ENCODE measurements at places on chromosomes 12 and 14.

DNA sequence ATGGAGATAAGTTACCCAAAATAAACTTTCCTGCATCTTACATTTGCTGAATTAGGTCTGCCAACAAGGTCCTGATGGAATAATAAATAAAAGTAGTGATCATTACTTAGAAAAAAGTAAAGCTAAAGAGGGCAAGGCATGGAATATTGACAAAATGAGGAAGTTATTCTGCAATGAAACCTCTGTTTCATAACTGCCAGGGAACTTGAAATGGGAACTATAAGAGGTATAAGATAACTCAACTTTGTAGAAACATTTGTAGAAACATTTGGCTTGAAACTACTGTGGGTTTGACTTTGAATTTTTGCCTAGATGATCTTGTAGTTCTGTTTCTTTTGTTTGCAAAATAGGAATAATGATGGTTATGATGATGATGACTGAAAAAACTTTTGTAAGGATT, 18.7 kb upstream of the YBX3 start:
- no peak for DNase-seq
- no peaks in the 10 kb centered on the region for H3K4me1 ChIP-seq
- H3K4me3 ChIP-seq: no peak overlapping the region
- no peaks in the 10 kb centered on the region for H3K27me3 ChIP-seq
- H3K36me3 ChIP-seq: no peaks in the 10 kb centered on the region

GRCh38 chr14:94320243-94320642, 2.9 kb downstream of the SERPINA6 start:
- H3K36me3 ChIP-seq: no peaks in the 10 kb centered on the region
- no peaks in the 10 kb centered on the region for H3K4me1 ChIP-seq
- DNase-seq: no peak
- H3K27ac ChIP-seq: no peak overlapping the region

- H3K4me1 ChIP-seq: no peaks in the 10 kb centered on the region
- DNase-seq: no peak
- no peak overlapping the region for H3K4me3 ChIP-seq
- H3K27me3 ChIP-seq: no peaks in the 10 kb centered on the region
Measured at GRCh38 chr12:122139266-122139665, 34.8 kb downstream of the IL31 start.

- no peak for DNase-seq
- H3K27ac ChIP-seq: no peak overlapping the region
- H3K4me1 ChIP-seq: no peaks in the 10 kb centered on the region
- H3K27me3 ChIP-seq: no peaks in the 10 kb centered on the region
- H3K4me3 ChIP-seq: no peak overlapping the region
Measured at GRCh38 chr14:75392686-75393641, 34.9 kb upstream of the JDP2 start.

DNA sequence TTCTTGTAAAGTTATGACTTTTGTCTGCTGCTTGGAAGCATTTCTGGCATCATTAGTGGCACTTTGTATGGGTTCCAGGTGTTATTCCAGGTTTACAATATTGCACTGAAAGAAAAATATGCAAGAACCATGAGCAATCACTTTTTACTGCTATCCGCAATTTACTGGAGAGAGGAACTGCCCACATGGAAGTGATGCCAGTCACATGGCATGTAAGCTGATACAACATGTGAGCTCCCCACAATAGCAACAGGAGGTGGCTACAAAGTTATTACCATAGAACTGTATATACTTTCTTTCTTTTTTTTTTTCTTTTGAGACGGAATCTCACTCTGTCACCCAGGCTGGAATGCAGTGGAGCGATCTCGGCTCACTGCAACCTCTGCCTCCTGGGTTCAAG, 1012.1 kb downstream of the BCL11B start:
- H3K36me3 ChIP-seq: no peaks in the 10 kb centered on the region
- no peaks in the 10 kb centered on the region for H3K4me1 ChIP-seq
- H3K27me3 ChIP-seq: no peaks in the 10 kb centered on the region
- DNase-seq: no peak
- H3K27ac ChIP-seq: no peak overlapping the region

DNA sequence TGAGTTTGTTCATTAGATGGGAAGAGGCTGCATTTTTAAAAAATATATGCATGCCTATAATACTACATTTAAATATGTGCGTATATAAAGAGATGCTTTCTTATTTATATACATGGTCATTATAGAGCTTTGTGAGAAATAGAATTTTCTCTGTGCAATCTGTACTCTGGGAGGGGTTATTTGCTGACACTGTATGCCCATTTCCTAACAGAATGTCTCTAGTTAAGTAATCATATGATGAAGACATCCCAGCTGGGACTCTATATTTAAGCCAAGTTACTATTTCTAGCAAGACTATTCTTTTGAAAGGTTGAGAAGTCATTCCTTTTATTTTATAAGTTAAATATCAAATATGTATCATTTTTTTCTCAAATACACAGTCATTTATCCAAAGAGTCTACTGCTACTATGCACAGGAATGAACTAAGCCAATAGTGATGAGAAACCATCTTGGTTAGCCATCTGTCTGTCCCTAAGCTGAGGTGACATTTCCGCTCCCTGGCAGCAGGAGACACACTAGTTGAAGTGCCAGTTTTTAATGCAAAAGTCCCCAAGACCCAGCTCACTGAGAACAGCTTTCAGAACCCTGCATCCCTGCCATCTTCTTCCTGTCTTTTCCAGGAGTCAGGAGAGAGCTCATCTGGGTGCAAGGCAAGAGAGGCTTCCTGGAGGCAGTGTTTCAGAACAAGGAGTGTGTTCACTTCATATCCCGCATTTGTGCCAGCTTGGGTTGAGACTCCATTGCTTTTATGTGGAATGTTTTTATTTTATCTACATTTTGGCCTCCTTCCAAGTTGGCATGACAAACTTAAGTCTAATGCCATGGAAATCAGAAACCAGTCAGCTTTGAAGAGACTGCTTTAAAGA, 69.5 kb downstream of the TMEM132C start:
- H3K4me3 ChIP-seq: no peak overlapping the region
- no peak for DNase-seq
- no peaks in the 10 kb centered on the region for H3K27me3 ChIP-seq
- no peaks in the 10 kb centered on the region for H3K36me3 ChIP-seq
- H3K27ac ChIP-seq: no peak overlapping the region

GRCh38 chr14:49858383-49858782, 5.8 kb upstream of the NEMF start:
- no peak overlapping the region for H3K4me3 ChIP-seq
- H3K36me3 ChIP-seq: no peaks in the 10 kb centered on the region
- H3K27ac ChIP-seq: no peak overlapping the region
- no peak for DNase-seq

DNA sequence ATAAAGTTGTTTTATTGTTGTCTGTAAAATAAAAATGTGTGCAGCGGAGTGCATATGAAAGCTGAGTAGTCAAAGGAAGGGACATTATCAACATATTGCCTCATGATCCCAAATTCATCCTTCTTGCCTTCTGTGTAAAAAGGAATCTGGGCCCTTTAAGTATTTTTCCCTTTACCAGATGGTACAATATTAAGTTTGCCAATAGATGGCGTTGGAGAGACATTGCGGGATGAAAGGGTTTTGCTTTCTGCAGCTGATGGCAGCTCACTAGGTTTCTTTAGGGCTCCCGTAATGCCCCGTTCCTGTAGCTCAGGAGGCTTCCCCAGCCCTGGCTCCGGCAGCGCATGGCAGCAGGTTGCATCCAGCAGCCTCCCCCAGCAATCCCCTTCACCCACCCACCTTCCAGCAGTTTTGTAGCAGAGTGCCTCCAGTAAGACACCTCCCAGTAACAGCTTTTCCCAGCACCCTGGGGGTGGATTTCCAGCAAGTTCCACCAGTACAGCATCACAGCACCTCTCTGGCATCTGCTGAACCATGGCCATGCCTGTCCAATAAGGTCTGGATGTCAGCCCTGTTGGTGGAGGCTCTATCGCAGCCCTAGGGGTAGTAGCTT, 354.4 kb downstream of the MED13L start:
- peaks cover 11% of the 10 kb centered on the region for H3K27me3 ChIP-seq
- no peak overlapping the region for H3K4me3 ChIP-seq
- no peak for DNase-seq
- no peaks in the 10 kb centered on the region for H3K4me1 ChIP-seq
- H3K27ac ChIP-seq: no peak overlapping the region

DNA sequence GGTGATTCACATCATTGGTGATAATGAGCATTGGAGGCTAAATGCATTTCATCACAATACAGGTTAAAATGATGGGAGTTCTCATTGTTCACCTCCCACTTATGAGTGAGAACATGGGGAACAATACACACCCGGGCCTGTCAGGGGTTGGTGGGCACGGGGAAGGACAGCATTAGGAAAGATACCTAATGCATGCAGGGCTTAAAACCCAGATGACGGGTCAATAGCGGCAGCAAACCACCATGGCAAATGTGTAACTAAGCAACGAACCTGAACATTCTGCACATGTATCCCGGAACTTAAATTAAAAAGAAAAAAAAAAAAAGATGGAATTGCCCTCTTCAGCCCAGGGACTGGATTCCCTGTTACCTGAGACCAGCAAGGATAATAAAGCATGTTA, 2.3 kb upstream of the LUM start:
- no peak for DNase-seq
- H3K36me3 ChIP-seq: no peaks in the 10 kb centered on the region
- H3K4me1 ChIP-seq: no peaks in the 10 kb centered on the region

- peak overlapping the region; percentile 28 for H3K27ac ChIP-seq
- H3K27me3 ChIP-seq: peaks cover 26% of the 10 kb centered on the region
Measured at GRCh38 chr14:104968153-104968527, 10.0 kb downstream of the AHNAK2 start.

DNA sequence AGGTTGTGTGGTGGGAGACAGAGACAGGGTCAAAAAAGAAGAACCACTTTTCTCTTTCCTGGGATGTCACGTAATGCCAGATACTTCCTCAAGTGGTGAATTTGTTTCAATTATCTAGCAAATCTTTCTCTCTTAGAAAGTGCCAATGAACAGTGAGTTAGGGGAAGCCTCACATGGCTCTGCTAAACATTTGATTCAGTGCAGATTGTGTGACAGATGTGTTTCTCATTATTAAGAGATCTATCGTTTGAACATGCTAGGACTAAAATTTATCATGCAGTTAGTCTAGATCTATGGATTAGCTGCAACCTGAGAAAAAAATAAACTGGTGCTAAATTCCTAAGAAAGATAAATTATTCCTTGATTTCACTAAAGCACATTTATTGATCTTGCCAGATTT, 247.8 kb downstream of the MDGA2 start:
- DNase-seq: no peak
- H3K27ac ChIP-seq: no peak overlapping the region
- no peak overlapping the region for H3K4me3 ChIP-seq
- H3K4me1 ChIP-seq: no peaks in the 10 kb centered on the region
- no peaks in the 10 kb centered on the region for H3K27me3 ChIP-seq
- no peaks in the 10 kb centered on the region for H3K36me3 ChIP-seq

- no peak overlapping the region for H3K27ac ChIP-seq
- DNase-seq: no peak
- H3K27me3 ChIP-seq: no peaks in the 10 kb centered on the region
- H3K4me1 ChIP-seq: peaks cover 5% of the 10 kb centered on the region
- no peak overlapping the region for H3K4me3 ChIP-seq
Measured at GRCh38 chr12:120668091-120668867, 18.7 kb upstream of the MLEC start.

DNA sequence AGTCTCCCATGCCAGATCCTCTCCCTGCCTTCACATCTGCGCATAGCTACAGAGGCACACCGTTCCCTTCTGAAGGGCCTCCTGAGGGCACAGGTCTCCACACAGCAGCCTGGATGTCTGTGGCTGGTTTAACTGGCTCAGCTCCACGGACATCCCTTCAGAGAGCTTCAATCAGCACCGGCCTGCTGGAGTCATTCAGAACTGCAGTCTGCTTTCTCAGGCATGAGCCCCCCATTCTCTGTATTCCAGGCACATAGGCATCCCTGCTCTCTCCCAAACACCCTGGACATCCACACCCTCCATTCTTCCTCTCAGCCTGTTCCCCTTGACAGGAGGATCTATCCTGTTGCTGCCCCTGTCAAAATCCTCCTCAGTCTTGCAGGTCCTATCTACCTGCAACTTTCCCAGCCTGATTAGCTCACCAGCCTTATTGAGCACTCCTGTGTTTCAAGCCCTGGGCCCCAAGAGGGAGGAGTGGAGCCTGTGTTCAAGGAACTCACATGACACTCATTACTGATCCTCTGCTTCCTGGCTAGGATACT, 2.9 kb upstream of the DHRS2 start:
- H3K27me3 ChIP-seq: no peaks in the 10 kb centered on the region
- DNase-seq: no peak
- H3K27ac ChIP-seq: no peak overlapping the region
- H3K4me3 ChIP-seq: no peak overlapping the region
- H3K4me1 ChIP-seq: no peaks in the 10 kb centered on the region
- no peaks in the 10 kb centered on the region for H3K36me3 ChIP-seq

- H3K27me3 ChIP-seq: no peaks in the 10 kb centered on the region
- H3K27ac ChIP-seq: peak overlapping the region; percentile 51
- H3K36me3 ChIP-seq: no peaks in the 10 kb centered on the region
- H3K4me3 ChIP-seq: no peak overlapping the region
- no peak for DNase-seq
Measured at GRCh38 chr12:128813392-128813791, 10.4 kb downstream of the SLC15A4 start.

DNA sequence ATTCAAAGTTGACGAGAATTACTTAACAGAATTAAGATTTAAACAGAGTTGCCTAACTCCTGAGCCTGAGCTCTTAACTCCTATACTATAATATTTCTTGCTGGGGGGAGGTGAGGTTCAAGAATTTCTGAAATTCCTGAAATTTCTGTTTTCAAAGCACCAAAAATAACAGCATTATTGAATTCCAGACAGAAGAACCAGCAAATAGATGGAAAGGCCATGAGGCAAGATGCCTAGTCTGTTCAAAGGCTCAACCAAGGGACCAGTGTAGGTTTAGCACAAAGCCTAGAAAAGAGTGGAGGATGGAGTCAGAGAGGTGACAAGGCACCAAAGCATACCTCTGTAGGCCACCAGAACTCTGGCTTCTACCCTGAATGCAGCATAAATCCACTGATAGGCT, 76.4 kb downstream of the PPP1R12A start:
- H3K4me1 ChIP-seq: peaks cover 12% of the 10 kb centered on the region
- DNase-seq: no peak
- no peaks in the 10 kb centered on the region for H3K27me3 ChIP-seq
- H3K4me3 ChIP-seq: no peak overlapping the region
- H3K36me3 ChIP-seq: peaks cover 16% of the 10 kb centered on the region

DNA sequence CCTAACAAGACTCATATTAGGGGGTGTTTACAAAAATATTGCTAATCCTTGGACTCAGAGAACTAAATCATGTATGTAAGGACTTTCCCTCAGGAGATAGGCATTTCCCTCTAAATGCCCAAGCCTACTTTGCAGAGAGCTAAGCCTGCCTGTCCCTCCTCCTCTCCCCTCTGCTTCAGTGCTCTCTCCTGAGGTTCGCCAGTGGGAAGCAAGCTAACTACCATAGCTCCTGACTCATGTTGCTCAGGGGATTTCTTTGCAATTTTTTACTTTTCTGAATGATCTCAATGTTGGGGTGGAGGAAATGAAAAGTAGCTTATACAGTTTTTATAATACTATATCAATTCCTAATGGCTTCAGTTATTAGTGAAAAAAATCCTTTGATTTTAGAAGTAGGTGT, 29.6 kb downstream of the IFT43 start:
- H3K4me1 ChIP-seq: no peaks in the 10 kb centered on the region
- no peak overlapping the region for H3K27ac ChIP-seq
- DNase-seq: no peak
- H3K36me3 ChIP-seq: no peaks in the 10 kb centered on the region
- no peaks in the 10 kb centered on the region for H3K27me3 ChIP-seq

GRCh38 chr12:55666508-55666907, 29.8 kb downstream of the OR10P1 start:
- no peak for DNase-seq
- no peak overlapping the region for H3K4me3 ChIP-seq
- H3K27ac ChIP-seq: no peak overlapping the region
- H3K36me3 ChIP-seq: no peaks in the 10 kb centered on the region
- no peaks in the 10 kb centered on the region for H3K4me1 ChIP-seq

Measured in tibial nerve (tissue), 4 donors.